Endothelial cell of umbilical vein (primary cell): ENCODE measurements at places on chromosomes 13 and 19. TPM values are rescaled to one million over a fixed set of nuclear protein-coding genes. Genes with fewer than 3 reads are reported as not detected.

DNA sequence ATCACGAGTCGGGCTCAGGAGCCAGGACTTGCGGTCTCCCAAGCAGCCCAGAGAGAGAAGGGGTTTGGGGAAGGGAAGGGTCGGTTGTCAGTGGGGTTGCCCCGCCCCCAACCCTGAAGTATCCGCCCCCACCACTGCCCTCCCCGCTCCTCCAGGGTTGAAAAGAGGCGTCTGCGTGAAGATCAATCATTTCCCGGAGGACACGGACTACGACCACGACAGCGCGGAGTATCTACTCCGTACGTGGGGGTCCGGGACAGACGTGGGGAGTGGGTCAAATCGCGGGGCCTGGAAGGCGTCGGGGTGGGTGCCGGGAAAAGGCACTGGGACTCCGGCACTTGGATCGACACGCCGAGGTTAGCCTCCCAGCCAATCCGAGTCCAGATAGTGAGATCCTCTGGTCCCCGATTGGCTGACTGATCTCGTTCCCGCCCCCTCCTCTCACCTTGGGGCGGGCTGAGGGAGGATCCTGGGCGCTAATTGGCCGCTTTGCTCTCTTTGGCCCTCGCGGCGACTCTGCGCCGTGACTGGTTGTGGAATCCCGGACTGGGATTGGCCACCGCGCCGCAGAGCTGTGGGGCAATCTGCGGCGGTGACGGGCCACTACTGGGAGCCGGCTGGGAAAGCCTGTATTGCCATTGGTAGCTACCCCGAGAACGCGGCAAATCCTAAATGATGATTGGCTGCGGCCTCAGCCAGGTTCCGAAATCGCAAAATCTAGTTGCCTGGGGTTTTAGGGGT lies 13.3 kb upstream of the CACNG6 start:
- DNase-seq: peak; percentile 94

GRCh38 chr13:32587811-32588170 lies 1.5 kb downstream of the PDS5B start:
- DNase-seq: peak; percentile 59

- DNase-seq: no peak
Measured at GRCh38 chr13:111858571-111858970, 208.4 kb upstream of the SOX1 start.

Gene LAIR1
- total RNA-seq: not detected in 2 replicates

Gene KXD1
- total RNA-seq: 127 and 134 TPM in 2 replicates

Gene ZNF726
- 2.9 and 4.7 TPM in 2 replicates for total RNA-seq

- DNase-seq: no peak
Measured at GRCh38 chr13:33318744-33319143, 33.2 kb upstream of the STARD13 start.

Gene TMEM147
- total RNA-seq: 75.8 and 76.1 TPM in 2 replicates

- DNase-seq: no peak
Measured at GRCh38 chr13:95604556-95604915, 40.0 kb downstream of the DZIP1 start.

DNA sequence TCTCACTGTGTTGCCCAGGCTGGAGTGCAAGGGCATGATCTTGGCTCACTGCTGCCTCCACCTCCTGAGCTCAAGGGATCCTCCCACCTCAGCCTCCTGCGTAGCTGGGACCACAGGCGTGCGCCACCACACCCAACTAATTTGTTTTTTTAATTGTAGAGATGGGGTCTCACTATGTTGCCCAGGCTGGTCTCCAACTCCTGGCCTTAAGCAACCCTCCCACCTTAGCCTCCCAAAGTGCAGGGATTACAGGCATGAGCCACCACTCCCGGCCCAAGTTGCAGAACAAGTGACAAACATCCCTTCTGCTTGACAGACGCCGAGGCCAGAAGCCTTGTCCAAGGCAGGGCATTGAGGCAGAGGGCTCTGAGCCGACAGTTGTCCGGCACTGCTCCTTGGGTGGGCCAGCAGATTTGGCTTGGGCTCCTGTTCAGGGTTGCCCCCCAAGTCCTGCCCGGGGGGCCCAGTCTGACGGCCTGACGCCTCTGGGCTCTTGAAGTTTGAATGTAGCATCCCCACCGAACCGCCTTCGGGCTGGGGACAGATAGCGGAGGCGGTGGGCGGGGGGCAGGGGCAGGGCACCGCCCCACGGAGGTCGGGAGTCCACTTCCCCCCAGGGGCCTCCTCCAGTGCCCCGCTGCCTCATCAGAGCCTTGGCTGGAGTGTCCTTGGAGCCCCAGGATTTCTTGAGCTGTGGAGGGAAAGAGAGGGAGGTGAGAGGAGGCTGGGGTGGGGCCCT lies 5.7 kb upstream of the SPACA4 start:
- DNase-seq: no peak

- no peak for DNase-seq
Measured at GRCh38 chr13:29449726-29450125, 145.8 kb downstream of the SLC7A1 start.

- DNase-seq: no peak
Measured at GRCh38 chr19:52685811-52686210, 47.7 kb upstream of the ZNF83 start.

Gene ZNF701
- 12.1 and 12.3 TPM in 2 replicates for total RNA-seq

DNA sequence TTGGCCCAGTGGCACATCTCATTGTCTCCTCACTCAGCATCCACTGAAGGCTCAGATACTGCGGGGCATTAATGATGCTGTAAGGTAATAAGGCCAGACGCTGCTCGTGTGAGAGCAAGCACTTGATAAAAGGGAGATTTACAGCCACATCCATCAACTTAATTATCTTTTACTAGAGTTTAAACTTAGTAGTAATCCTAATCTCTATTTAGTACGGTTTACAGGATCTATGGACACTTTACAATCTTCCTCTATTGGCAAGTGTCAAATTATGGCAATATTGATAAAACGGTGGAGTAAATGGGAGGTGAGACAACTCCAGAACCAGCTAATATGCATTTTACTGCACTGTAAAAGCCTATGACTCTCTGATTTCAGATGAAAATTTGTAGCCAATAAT lies 192.7 kb upstream of the GPR12 start:
- no peak for DNase-seq

Gene ZNF575
- 1.4 and 3.0 TPM in 2 replicates for total RNA-seq

DNA sequence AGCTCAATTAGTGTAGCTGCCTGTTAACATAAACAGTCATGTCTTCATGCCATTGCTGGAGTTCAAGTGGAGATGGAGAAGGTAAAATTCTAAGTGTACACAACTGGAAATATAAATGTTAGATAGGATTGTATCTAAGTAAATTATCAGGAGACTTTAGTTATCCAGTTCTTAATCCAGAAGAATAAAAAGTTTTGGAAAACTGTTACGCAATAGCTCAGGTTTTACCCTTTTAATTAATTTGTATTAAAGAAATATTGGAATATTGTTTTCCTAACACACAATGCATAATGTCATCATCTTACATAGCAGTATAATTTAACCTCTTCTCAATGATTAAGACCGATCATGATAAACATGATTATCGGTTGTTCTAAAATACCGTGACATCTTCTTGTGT lies 2.8 kb downstream of the SLC10A2 start:
- DNase-seq: no peak

GRCh38 chr19:46372901-46373490 lies 26.1 kb downstream of the PPP5C start:
- peak; percentile 30 for DNase-seq

- peak; percentile 98 for DNase-seq
Measured at GRCh38 chr13:77907666-77908341, 10.8 kb downstream of the EDNRB start.

- no peak for DNase-seq
Measured at GRCh38 chr19:49830766-49831165, 12.7 kb downstream of the MED25 start.

DNA sequence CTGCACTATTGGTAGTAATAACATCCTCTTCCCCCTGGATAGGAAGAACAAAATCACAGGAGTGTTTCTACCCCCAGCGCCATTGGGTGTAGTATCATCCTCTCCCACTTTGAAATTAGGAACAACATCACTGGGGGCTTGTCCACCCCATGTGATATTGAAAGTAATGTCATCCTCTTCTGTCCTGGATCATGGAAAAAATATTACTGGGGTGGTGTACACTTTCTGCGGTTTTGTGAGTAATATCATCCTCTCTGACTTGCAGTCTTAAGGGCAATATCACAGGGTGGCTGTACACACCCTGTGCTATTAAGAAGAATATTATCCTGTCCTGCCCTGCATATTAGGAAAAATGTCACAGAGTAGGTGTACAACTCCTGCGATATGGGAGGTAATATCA lies 4.9 kb upstream of the RGCC start:
- no peak for DNase-seq

GRCh38 chr13:32222046-32222676 lies 93.0 kb downstream of the ZAR1L start:
- DNase-seq: no peak

Gene PROZ
- not detected in 2 replicates for total RNA-seq

Gene NEK3
- total RNA-seq: 13.8 and 23.5 TPM in 2 replicates

Gene C19orf85
- total RNA-seq: not detected in 2 replicates

GRCh38 chr19:39692822-39693221 lies 11.5 kb upstream of the LGALS14 start:
- DNase-seq: no peak

GRCh38 chr13:113848431-113849260 lies 15.2 kb downstream of the GAS6 start:
- no peak for DNase-seq

Gene PEAK3
- total RNA-seq: not detected in 2 replicates

GRCh38 chr13:111267205-111267604 lies 53.2 kb upstream of the TEX29 start:
- DNase-seq: no peak

Gene S1PR2
- 1.0 and 1.3 TPM in 2 replicates for total RNA-seq

GRCh38 chr19:40802300-40803169 lies 3.5 kb downstream of the EGLN2 start:
- no peak for DNase-seq

GRCh38 chr19:55580628-55581144 lies at the start of gene ZNF579:
ZNF579 (minus strand) TSS chr19:55580848; CDS start chr19:55579639, 1,209 bp downstream.
- peak; percentile 81 for DNase-seq

- DNase-seq: no peak
Measured at GRCh38 chr13:110856942-110857835, 57.7 kb downstream of the ANKRD10 start.

- DNase-seq: peak; percentile 24
Measured at GRCh38 chr13:52846567-52847321, 1.7 kb downstream of the PCDH8 start.

DNA sequence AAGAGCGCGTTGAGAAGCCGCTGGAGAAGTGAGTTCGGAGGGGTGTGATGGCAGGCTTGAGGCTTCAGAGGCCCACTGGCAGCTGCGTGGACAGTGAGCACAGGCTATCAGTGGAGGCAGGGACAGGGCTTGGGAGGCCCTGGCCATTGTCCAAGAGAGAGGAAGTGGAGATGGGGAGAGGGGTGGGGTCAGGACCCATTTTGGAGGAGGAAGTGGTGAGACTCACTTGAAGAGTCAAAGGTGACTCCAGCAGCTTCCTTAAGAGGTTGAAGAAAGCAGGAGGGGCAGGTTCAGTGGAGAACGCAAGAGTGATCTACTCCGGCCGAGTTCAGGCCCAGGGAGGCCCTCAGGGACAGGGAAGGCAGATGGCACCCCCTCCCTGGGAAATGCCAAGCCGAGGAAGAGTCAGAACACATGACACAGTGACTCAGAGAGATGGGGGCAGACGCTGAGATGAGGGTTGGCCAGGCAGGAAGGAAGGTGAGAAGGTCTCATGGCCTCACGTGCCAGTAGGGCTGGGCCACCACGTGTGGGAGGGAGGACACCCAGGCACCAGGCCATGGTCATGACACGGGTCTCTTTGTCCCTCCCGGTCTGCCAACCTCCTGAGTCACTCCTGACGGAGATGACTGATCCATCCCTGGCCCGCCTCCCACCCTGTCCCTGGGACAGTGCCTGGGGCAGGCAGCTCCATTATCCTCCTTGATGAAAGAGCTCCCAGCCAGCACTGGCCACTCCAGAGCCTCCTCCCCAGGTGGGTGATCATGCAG lies 10.1 kb upstream of the CD22 start:
- peak; percentile 48 for DNase-seq

GRCh38 chr13:94182185-94182761 lies 297.2 kb downstream of the DCT start:
- DNase-seq: no peak

- DNase-seq: no peak
Measured at GRCh38 chr13:23384111-23384510, 49.4 kb downstream of the SACS start.

Gene ARHGAP33
- total RNA-seq: 18.4 and 32.8 TPM in 2 replicates
